ENCODE measurements at places on chromosomes 4 and X.

GRCh38 chr4:181562399-181562798 lies 680.8 kb upstream of the TENM3 start:
- no peak for DNase-seq

- DNase-seq = no peak
Measured at GRCh38 chrX:111375747-111376146, 36.2 kb downstream of the DCX start.

DNA sequence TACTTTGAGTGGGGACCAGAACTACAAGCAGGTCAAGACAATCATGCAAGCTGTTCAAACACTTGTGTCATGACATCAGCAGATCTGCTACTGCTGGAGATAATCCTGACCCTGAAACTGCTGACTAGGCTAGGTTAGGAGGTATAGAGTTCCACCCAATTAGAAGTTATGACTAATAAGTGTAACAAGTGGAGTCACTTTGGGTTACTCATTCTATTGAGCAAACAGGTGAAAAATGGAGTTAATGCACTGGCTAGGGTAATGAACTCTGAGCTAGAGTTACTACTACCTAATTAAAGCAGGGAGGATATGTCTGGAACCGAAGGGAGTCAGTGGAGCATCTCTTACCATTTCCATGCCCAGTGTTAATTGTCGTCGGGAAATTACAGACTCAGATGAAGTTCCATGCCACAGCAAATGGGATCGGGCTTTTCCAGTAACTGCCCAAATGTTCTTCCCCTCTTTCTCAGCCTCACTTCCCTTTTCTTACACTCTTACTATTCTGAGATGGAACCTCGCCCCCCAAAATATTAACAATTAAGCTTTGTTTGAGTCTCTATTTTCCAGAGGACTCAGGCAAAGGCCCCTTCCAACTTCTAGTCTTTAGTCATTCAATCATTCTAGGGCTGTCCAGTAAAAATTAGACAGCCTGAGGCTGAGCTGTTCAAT lies 19.8 kb upstream of the MANBA start:
- DNase-seq = no peak

GRCh38 chrX:122552286-122552800 lies 631.7 kb upstream of the GRIA3 start:
- DNase-seq = no peak

GRCh38 chr4:129282293-129282692 lies 186.3 kb downstream of the C4orf33 start:
- DNase-seq = no peak

DNA sequence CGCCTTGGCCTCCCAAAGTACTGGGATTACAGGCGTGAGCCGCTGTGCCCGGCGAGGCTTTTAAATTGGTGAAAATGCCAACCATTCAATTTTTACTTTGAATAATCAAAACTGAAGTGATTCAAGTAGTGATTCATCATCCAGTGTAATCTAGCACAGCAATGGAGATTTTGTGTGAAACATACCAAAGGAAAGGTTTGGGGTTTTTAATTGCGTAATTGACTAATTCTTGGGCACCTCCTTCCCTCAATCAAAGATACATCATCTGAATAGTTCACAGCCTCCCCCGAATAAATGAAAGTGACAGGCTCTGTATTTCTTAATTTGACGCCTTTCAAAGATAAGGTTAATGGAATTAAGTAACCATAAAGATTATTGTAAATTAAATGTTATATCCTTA lies 69.0 kb downstream of the DMD start:
- DNase-seq = no peak

DNA sequence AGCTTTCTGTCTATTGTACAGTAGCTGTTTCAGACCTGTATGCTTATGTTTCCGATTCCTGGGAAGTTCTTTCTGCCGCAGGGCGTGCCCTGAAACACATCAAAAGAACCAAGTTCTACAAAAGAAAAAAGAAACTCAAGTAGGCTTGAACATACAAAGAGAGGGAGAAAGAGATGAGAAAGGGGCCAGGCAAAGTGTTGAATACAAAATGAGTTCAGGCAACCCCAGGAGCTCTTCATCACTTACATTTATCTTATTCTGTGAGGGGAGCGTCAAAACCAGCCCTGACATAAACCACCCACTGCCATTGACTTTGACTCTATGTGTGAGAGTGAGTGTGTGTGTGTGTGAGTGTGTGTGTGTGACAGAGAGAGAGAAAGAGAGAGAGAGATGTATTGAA lies 26.5 kb upstream of the ATOH1 start:
- DNase-seq = no peak

DNA sequence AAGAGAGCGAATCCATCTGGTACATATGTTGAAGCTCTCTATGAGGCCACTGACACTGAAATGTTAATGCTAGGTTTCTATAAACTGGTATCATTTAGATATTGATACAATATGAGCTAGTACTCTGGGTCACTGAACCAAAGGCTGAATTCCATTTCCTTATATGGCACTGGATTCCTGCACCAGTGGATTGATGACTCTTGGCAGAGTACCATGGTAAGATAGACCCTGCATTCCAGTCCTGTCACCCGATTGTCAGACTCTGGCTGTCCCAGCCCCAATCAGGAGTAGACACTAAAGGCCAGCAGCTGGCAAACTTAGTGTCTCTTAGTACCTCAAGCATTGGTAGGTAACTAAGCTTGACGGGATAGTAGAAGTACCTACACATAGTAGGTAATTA lies 44.0 kb upstream of the EOLA2 start:
- no peak for DNase-seq

DNA sequence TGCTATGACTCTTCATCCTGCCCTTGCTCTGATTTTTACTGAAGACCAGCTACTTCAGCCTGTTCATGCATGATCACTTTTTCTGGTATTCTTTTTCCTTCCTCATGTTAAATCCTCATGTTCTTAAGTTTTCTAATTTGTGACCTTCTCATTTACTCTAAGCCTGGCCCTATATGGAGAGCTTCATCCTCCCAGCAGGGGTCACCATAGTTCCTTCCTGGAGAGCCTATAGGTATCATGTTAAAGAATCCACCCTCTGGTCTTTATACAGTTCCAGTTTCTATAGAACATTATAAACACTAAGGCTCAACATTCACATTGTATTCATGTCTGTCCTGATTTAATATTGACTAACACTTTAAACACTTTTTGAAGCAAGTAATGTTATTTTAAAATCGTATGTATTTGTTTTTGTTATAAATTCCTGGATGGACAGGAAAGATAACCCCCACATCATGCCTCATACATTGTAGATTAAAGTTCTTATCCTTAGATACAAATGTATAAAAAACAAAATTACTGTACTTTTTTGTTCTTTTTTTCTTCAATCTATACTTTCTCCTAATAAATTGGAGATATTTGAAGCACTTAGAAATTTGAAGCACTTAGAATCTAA lies 53.8 kb upstream of the OTUD4 start:
- DNase-seq = peak; percentile 11

- DNase-seq = no peak
Measured at GRCh38 chrX:75522565-75523431, at the start of gene ZDHHC15. Gene ZDHHC15 (minus strand): TSS chrX:75523037. CDS start chrX:75523024, 13 bp downstream.

GRCh38 chr4:75708218-75708691 lies 16.1 kb upstream of the USO1 start:
- DNase-seq = no peak

GRCh38 chr4:138953961-138954371 lies 61.6 kb upstream of the NOCT start:
- no peak for DNase-seq

- no peak for DNase-seq
Measured at GRCh38 chrX:33970028-33970967, 161.8 kb downstream of the FAM47A start.

DNA sequence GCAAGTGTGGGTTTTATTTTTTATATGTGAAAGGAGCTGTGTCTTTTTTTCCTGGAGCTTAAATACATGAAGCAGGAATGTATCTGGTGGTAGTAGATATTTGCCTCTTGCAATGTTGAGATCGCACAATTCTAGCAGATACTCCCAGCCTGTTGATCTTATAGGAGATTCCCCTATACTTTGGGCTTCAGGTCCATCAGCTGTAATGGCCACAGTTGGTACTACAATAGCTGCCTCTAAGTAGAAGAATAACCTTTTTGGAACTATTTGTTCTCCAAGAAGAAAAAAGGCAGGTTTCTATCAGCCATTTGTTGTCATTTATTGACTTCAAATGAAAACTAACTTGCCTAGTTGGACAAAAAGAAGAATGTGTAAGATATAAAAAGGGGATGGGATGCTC lies 37.7 kb downstream of the LIMCH1 start:
- no peak for DNase-seq

GRCh38 chr4:169485791-169486742 lies 126.3 kb downstream of the NEK1 start:
- no peak for DNase-seq

GRCh38 chr4:118834070-118834469 lies 1.9 kb downstream of the SEC24D start:
- no peak for DNase-seq

- DNase-seq = no peak
Measured at GRCh38 chr4:114997576-114998247, 115.7 kb downstream of the NDST4 start.

Measured in activated CD8-positive, alpha-beta memory T cell treated with anti-CD3 and anti-CD28 coated beads for 1 hour (primary cell).